HCEC 1CT (cell line): ENCODE measurements at places on chromosomes 3 and 15.

- no peak for DNase-seq
Measured at GRCh38 chr15:55981582-55982249, 11.7 kb downstream of the NEDD4 start.

DNA sequence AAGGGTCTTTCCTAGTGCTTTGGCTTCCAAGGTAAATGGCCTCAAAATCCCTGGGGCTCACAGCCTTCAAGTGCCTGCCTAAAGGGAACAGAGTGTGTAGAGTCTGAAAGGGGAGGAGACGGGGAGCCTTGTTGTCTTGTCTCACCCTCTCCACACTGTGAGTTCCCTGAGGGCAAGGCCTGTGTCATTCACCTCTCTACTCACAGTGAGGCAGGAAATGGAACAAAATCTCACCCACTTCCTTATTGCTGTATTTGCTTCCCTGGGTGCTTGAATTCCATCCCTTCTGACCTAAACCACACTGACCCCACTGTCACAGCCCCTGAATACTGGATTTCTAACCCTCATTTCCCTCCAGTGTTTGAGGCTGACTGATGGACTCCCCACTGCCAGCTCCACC is 197.5 kb downstream of the EPHB1 start:
- no peak for DNase-seq

DNA sequence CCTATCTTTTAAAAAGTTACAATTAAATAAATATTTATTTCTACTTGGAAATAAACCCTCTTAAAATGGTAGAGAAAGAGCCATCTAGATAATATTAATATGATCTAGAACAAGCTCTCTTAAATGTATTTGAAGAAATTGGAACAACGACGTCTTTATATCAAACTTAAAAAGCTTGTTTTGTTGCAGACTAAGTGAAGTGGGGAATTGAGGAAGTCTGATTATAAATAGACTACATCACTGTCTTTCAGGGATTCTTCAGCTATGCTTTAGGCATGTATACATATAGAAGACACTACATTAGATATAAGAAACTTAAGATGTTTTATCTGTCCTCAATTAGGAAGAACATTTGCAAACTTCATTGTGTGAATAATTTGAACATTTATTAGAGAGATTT is 1.8 kb downstream of the BCHE start:
- peak; percentile 27 for DNase-seq

GRCh38 chr3:134527037-134527436 is 41.2 kb downstream of the CEP63 start:
- peak; percentile 2 for DNase-seq

DNA sequence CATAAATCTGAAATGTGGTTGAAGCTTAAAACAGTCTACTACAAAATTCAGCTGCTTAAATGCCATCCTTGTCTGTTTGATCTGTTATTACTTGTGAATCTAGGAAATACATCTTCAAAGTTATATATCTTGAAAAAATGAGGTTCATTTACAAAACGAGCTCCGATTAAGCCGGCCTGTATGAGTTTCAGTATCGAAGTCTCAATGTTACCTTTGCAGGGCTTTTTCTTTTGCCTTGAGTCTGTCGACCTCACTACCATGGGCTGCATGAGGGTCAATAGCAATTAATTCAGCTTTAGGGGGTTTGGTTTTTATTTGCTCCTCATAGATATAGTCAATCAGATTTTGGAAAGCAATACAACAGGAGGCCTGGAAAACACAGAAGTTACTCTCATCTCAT is 23.2 kb downstream of the ERICH6 start:
- DNase-seq: no peak

GRCh38 chr15:83899670-83900069 is 245.7 kb downstream of the ADAMTSL3 start:
- DNase-seq: no peak

DNA sequence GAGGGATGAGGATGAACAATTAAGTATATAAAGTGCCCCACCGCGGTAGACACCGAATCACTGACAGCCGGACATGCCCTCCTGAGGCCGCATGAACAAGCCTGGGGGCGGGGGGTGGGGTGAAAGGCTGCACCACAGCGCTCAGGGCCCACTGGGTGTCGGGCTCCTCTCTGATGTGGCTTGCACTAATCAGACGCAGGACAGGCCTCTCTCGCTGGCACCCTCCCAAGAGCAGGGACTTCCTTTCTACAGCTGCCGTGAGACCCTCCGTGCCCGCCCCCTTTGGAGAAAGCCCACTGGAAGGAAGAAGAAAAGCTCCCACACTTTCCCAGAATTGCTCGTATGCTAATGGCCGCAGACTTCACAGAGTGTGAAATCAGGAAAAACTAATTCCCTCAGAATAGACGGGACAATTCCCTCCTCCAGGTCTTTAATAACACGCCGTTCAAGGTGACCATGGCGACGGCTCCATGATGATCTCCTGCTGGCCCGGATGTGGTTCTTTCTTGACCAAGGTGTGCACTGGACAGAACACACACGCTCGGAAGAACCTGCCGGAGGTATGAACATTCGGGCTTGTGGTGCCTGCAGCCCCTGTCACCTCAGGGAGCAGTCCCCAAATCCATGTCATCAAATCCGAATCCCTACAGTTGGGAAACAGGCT is 32.0 kb downstream of the IQSEC1 start:
- no peak for DNase-seq

DNA sequence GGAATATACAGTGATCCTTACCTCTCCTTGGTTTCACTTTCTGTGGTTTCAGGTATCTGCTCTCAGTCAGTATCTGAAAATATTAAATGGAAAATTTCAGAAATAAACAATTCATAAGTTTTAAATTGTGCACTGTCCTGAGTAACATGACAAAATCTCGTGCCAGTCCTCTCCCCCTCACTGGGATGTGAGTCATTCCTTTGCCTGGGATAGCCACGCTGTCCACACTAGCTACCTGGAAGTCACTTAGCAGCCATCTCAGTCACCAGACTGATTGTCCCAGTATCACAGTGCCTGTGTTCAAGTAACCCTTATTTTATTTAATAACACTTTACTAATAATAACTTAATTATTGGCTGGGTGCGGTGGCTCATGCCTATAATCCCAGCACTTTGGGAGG is 15.3 kb upstream of the KLHL25 start:
- no peak for DNase-seq
